ENCODE measurements at places on chromosomes 1 and 21.

GRCh38 chr1:206419783-206420182 lies 50.5 kb upstream of the IKBKE start:
- no peak for DNase-seq

DNA sequence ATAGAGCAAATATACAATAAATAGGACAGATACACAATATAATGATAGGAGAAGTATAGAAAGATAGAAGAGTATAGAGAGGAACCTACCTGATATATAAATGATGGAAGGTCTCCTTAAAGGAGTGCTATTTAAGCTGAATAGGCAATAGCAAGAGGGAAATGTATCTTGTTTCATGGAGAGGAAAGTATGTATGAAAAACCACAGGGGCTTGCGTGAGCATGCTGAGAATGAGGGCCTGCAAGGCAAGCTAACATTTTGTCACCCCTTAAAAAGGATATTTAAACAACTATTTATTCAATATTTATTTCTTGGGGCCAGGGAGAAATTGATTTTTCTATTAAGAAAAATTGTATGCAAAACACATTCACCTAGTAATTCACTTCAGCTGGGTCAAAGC lies 150.9 kb upstream of the ZRANB2 start:
- DNase-seq: no peak

DNA sequence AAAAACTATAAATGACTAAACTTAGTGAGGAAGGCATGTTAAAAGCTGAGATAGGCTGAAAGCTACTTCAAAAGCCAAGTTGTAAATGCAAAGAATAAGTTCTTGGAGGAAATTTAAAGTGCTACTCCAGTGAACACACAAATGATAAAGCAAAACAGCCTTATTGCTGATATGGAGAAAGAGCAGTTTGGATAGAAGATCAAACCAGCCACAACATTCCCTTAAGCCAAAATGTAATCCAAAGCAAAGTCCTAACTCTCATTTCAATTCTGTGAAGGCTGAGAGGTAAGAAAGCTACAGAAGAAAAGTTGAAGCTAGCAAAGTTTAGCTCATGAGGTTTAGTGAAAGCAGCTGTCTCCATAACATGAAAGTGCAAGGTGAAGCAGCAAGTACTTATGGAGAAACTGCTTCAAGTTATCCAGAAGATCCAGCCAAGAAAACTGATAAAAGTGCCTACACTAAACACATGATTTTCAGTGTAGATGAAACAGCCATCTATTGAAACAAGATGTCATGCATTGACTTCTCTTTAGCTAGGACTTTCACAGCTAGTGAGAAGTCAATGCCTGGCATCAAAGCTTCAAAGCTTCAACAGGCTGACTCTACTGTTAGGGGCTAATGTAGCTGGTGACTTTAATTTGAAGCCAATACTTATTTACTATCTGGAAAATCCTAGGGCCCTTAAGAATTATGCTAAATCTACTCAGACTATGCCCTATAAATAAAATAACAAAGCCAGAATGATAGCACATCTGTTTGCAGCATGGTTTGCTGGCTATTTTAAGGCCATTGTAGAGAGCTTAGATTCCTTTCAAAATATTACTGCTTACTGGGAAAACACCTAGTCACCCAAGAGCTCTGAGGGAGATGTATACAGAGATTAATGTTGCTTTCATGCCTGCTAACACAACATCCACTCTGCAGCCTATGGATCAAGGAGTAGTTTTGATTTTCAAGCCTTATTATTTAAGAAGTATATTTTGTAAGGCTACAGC lies 188.6 kb downstream of the EIF4G3 start:
- DNase-seq: no peak

GRCh38 chr1:44819608-44820327 lies 11.4 kb downstream of the BTBD19 start:
- DNase-seq: peak; percentile 74

DNA sequence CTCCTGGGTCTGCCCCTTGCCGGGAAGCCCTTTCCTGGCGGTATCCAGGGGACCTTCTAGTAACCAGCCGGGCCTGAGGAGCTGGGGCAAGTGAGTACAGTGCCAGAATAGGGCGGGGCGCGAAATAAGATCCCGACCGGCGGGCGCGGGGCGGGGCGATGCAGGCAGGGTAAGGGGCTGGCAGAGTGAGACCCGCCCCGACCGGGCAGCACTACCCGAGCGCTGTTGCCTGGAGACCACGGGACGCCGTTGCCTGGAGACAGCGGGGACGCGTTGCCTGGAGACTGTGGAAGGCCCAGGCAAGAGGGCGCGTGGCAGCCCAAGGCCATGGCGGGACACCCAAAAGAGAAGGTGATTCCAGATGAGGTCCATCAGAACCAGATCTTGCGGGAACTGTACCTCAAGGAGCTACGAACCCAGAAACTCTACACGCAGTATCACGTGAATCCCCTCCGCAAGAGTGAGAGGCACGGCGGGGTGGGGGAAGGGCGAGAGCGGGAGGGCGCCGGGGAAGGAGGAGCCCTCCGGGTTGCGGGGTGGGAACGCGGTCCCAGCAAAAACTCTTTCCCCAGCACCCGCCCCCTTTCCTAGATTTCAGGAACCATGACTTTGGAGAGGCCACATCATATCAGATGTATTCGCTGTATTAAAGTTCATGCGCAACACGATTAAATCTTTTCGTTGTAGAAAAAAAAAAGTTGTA lies 24.3 kb downstream of the EBNA1BP2 start:
- DNase-seq: no peak

GRCh38 chr21:34166468-34166867 lies 93.1 kb downstream of the MRPS6 start:
- no peak for DNase-seq

Measured in frontal cortex (tissue), 4 donors.